Stimulated activated CD8-positive, alpha-beta memory T cell treated with anti-CD3 and anti-CD28 coated beads, Interleukin-15, amount 100 ng/mL, for 4 hours (primary cell): ENCODE measurements at places on chromosomes 12 and 14.

- no peak for DNase-seq
Observed at GRCh38 chr12:44380861-44381260, 495.3 kb downstream of the NELL2 start.

DNA sequence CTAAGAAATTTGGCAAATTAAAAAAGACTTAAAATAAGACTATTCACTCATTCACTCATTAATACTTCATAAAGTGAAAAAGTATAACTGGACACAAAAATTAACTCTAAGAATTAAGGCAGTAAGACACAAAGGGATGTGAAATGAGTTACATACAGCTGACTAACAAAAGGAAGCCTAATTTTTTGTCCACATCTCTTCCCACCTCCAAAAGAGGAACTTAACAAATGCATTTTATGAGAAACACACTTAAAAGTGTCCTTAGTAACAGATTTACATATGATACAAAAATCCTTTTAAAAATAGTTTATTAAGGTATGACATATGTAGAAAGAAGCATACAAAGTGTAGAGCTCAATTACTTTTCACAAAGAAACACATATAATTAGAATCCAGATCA lies 88.9 kb downstream of the NUMB start:
- no peak for DNase-seq

GRCh38 chr12:67047634-67048033 lies 221.5 kb upstream of the CAND1 start:
- DNase-seq, result no peak

- DNase-seq, result no peak
Observed at GRCh38 chr14:100536121-100536510, 51.1 kb downstream of the BEGAIN start.

- no peak for DNase-seq
Observed at GRCh38 chr14:59303216-59303615, 114.7 kb downstream of the DAAM1 start.

DNA sequence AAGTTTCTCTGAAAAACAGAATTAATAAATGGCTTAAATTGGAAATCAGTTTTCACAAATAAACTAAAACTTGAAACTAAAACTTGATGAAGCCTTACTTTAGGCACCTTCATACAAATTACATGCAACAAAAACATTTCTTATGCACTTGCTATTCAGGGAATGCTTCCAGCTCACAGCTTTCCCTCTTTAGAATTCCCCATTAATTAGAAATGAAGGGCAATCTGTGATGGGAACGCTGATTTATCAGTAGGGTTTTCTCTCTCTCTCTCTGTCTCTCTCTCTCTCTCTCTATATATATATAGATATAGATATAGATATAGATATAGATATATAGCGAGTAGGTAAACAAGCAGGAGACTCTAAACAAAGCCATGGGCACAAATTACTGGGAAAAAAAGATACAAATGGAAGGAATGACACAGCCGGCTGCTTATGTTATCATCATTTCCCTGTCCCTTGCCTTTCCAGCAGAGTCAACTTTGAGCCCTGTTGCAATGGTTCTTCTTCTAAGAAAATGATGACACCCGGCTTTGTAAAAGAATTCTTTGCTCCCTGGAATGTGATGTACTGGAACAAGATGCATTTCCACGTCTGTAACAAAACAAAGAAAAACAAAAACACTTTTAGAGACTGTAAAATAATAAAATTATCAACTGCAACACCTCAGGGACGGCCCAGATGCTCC lies 1121.6 kb upstream of the TMEM132C start:
- DNase-seq, result no peak

GRCh38 chr14:62429683-62430082 lies 615.6 kb downstream of the KCNH5 start:
- DNase-seq, result no peak

GRCh38 chr12:128817111-128818015 lies 6.4 kb downstream of the SLC15A4 start:
- DNase-seq, result no peak

GRCh38 chr14:51242545-51243490 lies 2.8 kb downstream of the TMX1 start:
- no peak for DNase-seq

GRCh38 chr14:61611880-61612630 lies 83.3 kb upstream of the HIF1A start:
- no peak for DNase-seq

- DNase-seq, result no peak
Observed at GRCh38 chr14:45664668-45665356, 411.8 kb upstream of the MIS18BP1 start.

DNA sequence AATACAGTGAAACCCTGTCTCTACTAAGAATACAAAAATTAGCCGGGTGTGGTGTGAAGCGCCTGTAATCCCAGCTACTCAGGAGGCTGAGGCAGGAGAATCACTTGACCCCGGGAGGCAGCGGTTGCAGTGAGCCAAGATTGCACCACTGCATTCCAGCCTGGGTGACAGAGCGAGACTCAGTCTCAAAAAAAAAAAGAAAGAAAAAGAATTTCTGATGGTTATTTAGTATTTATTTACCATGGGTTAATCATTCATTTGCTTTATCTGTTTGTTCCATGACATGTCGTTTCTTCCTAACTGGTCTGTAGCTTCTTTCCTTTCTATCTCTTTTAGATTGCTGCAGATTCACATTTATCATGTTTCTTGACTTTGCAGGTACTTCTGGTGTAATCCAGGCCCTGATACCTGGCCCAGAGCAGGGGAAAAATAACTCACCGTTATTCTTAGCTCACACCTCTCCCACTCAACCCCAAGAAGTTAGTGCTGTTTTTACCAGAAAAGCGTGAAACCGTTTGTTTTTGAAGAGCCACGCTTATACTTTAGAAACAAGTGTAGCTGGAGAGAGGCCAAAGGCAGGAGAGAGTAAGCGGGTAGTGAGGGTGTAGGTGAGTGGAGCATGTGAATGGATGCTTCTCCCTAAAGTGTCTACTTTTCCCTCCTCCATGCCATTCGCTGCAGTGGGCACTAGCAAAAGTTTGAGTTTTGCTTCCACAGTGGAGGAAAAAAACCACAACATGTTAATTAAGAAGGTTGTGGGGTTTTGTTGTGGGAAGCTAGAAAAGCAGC lies 45.4 kb downstream of the SRGAP1 start:
- no peak for DNase-seq
